ENCODE measurements at places on chromosomes 16 and 17. TPM values are rescaled to one million over a fixed set of nuclear protein-coding genes. Genes with fewer than 3 reads are reported as not detected.

CCL11 gene
- total RNA-seq = not detected

TMEM114 gene
- total RNA-seq = not detected

RCVRN gene
- total RNA-seq = not detected

TRPV2 gene
- 105 TPM for total RNA-seq

NEUROD2 gene
- not detected for total RNA-seq

NPIPA8 gene
- total RNA-seq = not detected

GNGT2 gene
- total RNA-seq = 10.9 TPM

ABCC11 gene
- 0.40 TPM for total RNA-seq

HIC1 gene
- total RNA-seq = 0.53 TPM

ANKRD40CL gene
- total RNA-seq = not detected

KRTAP1-5 gene
- not detected for total RNA-seq

EVI2B gene
- total RNA-seq = 0.64 TPM

Data from HT1080 (cell line).